ENCODE measurements at places on chromosomes 2 and 18. TPM values are rescaled to one million over a fixed set of nuclear protein-coding genes. Genes with fewer than 3 reads are reported as not detected.

The REG3G gene
- not detected for total RNA-seq

The CDH20 gene
- 0.21 TPM for total RNA-seq

The ZNF892 gene
- total RNA-seq: 4.0 TPM

The GAL3ST2 gene
- not detected for total RNA-seq

The CCDC142 gene
- 67.4 TPM for total RNA-seq

- peaks cover 14% of the 10 kb centered on the region for H3K36me3 ChIP-seq
- no peaks in the 10 kb centered on the region for H3K27me3 ChIP-seq
- DNase-seq: no peak
Observed at GRCh38 chr2:96254571-96254970, 11.2 kb downstream of the TMEM127 start.

GRCh38 chr2:64568836-64569235 lies 44.7 kb downstream of the AFTPH start:
- no peak overlapping the region for H3K4me3 ChIP-seq
- peaks cover 10% of the 10 kb centered on the region for H3K4me1 ChIP-seq
- H3K36me3 ChIP-seq: peaks cover 10% of the 10 kb centered on the region
- no peaks in the 10 kb centered on the region for H3K27me3 ChIP-seq

- peak overlapping the region; percentile 83 for H3K4me3 ChIP-seq
- DNase-seq: no peak
- H3K4me1 ChIP-seq: peaks cover 6% of the 10 kb centered on the region
- peaks cover 3% of the 10 kb centered on the region for H3K36me3 ChIP-seq
- H3K27ac ChIP-seq: peak overlapping the region; percentile 82
Observed at GRCh38 chr2:176473177-176473576, 203.9 kb downstream of the MTX2 start.

GRCh38 chr2:100125626-100126025 lies 16.8 kb downstream of the AFF3 start:
- peaks cover 5% of the 10 kb centered on the region for H3K36me3 ChIP-seq
- peaks cover under 1% of the 10 kb centered on the region for H3K4me1 ChIP-seq
- DNase-seq: no peak
- H3K4me3 ChIP-seq: no peak overlapping the region
